Activated CD8-positive, alpha-beta memory T cell treated with anti-CD3 and anti-CD28 coated beads, Interleukin-2, amount 10 ng/mL, durations not matched to agents 7 days and 5 days (primary cell): ENCODE measurements at places on chromosomes 3 and 15. TPM values are rescaled to one million over a fixed set of nuclear protein-coding genes. Genes with fewer than 3 reads are reported as not detected.

The PSTPIP1 gene
- total RNA-seq: 157 TPM

The C3orf22 gene
- not detected for total RNA-seq

The TF gene
- 0.91 TPM for total RNA-seq

The RTP1 gene
- not detected for total RNA-seq

The SLC28A2 gene
- not detected for total RNA-seq

The FGF7 gene
- not detected for total RNA-seq

The TGM4 gene
- total RNA-seq: not detected

The ACAP2 gene
- 58.4 TPM for total RNA-seq

The MASP1 gene
- total RNA-seq: not detected

The CFAP91 gene
- 0.30 TPM for total RNA-seq

The MUSTN1 gene
- total RNA-seq: 0.40 TPM

The ANKRD34C gene
- total RNA-seq: not detected

The CX3CR1 gene
- 3.7 TPM for total RNA-seq

The CORO2B gene
- not detected for total RNA-seq

The MAP6D1 gene
- total RNA-seq: 0.47 TPM

The DGKG gene
- 0.20 TPM for total RNA-seq
